ENCODE measurements at places on chromosomes 4 and X.

GRCh38 chrX:44152852-44153251, 179.7 kb upstream of the NDP start:
- DNase-seq = no peak

- no peak for DNase-seq
Observed at GRCh38 chrX:41963348-41963747, 40.0 kb upstream of the CASK start.

DNA sequence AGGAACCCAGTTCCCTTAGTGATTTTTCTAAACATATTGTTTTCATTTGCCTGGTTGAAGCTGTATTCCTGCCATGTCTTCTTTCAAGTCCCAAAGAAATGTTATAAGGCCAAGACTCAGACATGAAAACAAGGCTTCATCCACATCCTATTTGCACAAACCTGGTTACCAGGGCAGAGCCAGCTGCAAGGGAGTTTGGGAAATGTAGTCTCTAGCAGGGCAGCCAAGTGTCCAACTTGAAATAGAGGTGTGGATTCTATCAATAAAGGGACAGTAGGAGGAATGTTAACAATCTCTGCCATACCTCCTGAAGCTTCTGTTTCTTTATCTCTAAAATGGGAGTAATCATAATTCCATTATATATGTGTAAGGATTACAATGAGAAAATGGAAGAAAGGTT, 56.6 kb downstream of the INTS12 start:
- no peak for DNase-seq

- no peak for DNase-seq
Observed at GRCh38 chr4:107815158-107815557, 9.6 kb upstream of the SGMS2 start.

GRCh38 chrX:139204898-139205667, 325.5 kb upstream of the F9 start:
- DNase-seq = no peak

GRCh38 chrX:46398874-46399273, 146.3 kb downstream of the ZNF674 start:
- no peak for DNase-seq

DNA sequence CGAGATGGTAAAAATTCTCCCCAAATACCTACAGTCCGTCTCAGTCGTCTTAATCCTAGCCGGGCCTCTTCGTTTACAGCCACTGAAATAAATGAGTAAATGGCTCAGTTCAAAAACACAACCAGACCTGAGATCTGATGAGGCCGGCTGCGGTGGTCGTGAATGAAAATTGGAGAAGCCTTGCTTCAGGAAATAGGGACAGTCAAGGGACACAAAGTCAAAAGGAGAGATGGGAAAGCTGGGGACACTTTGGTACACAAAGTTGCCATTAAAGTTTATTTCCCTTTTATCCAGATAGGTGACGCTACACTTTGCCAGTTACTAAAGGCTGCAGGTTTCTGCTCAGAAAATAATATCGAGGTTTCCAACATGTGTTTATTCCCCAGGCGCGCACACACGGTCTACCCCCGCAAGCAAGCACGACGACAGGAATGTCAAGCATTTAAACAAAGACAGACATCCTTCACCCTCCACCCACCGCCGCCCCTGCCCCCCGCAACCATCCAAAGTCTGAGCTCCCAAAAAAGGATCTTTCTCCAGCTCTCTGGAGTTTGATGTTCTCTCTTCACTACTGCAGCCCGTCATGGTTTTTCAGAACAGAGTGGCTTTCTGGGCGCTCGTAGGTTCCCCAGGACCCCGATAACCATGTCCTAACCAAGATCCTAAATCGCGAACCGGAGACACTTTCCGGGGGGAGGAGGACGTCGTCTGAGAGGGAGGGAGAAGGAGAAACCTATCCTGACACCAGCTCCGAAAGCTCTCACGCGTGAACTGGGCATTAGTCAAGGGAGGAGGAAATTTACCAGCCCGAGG, 1.3 kb upstream of the PCDH7 start:
- no peak for DNase-seq

DNA sequence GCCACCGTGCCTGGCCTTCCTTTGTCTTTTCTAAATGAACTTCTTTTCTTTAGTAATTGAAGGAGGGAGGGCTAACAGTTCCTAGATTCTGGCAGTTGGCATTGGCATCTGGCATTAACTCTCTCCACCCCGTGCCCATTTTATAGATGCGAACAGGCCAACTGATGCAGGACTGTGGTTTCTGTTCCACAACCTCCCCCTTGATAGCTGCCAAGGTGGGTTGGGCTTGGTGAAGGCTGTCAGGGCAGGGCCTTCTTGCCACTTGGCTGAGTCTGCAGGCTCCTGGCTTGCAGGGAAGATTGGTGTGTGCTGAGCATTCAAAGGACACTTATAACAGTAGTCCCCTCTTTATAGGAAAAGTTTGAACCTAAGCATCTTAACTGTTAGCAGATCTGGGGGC, 4.3 kb downstream of the SOWAHD start:
- DNase-seq = no peak

DNA sequence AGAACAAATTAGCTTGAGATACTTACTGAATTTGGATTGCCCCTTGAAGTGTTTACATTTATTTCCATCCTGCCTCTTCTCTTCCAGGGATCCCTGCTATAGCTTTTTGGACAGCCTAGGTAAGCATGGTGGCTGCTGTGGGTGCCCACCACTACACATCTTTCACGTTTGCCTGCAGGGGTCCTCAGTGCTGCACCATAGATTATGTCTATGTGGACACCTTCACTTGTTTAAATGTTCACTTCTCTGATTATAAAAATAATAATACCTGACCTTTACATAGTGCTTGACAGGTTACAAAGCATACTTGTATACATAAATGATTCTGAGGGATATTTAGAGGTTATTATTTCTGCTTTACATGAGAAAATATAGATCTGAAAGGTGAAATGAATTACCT, 67.9 kb upstream of the SLC4A4 start:
- peak; percentile 2 for DNase-seq

GRCh38 chrX:104113222-104113965, 1.1 kb downstream of the ZCCHC18 start:
- DNase-seq = no peak

- DNase-seq = no peak
Observed at GRCh38 chr4:71095545-71095944, 102.1 kb downstream of the DCK start.

DNA sequence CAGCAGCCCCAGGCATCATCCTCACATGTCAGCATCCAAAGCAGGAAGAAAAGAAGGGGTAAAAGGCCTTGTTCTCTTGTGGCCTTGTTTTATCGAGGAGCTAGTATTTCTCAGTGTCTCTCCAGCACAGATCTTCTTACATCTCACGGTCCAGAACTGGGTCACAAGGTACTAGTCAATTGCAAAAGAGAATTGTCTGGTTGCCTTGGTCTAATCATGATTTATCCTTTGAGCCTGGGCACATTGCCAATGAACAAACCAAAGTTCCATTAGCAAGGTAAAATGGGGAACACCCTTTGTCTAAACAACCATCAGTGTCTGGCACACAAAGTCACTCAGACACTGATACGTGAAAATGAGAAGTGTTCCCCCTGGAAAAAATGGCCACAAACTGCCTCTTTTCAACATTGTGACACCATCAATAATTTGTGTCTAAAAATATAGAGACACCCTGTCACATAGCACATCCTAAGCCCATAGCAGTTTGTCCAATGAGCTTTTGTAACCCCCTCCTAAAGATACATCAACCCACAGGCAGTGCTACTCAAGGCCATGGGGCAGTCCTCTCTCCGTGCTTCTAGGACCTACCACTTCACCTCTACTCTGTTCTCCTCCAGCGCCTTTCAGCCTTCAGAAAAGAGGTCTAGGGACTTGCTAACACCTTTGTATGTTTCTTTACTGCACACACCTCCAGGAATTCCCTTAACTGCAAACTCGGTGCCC, 534.4 kb downstream of the MID1IP1 start:
- DNase-seq = no peak

- no peak for DNase-seq
Observed at GRCh38 chr4:138611721-138612120, 369.6 kb upstream of the SLC7A11 start.

DNA sequence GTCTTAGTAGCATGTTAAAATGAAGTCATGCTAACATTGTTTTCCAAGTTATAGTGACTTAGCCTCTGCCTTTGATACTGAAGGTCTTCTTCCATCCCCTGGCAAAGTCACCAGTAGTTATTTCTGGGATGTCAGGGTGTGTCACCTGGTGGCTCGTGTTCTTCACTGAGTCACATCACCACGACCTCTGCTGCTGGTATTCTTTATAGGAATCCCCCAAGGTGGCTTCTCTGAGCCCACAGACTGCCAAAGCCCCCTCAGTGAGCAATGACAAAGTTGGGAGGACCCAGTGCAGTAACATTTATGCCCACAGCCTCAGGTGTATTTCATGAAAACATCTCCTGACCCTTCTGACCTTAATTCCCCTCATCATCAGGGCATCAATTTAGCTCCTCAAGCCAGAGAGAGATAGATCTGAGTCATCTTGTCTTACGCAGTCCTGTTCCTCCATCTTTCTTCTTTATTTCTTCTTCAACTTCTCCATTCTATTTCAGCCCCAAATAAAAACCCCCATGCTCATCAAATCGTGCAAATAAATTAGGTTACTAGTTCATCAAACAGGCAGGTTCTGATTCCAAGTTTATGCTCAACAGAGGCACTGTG, 29.3 kb upstream of the GPRIN3 start:
- DNase-seq = no peak

GRCh38 chr4:10005632-10006031, 15.7 kb downstream of the SLC2A9 start:
- no peak for DNase-seq

GRCh38 chrX:24494647-24495075, 29.6 kb downstream of the PDK3 start:
- no peak for DNase-seq

- no peak for DNase-seq
Observed at GRCh38 chr4:53535567-53535966, 55.7 kb downstream of the LNX1 start.

DNA sequence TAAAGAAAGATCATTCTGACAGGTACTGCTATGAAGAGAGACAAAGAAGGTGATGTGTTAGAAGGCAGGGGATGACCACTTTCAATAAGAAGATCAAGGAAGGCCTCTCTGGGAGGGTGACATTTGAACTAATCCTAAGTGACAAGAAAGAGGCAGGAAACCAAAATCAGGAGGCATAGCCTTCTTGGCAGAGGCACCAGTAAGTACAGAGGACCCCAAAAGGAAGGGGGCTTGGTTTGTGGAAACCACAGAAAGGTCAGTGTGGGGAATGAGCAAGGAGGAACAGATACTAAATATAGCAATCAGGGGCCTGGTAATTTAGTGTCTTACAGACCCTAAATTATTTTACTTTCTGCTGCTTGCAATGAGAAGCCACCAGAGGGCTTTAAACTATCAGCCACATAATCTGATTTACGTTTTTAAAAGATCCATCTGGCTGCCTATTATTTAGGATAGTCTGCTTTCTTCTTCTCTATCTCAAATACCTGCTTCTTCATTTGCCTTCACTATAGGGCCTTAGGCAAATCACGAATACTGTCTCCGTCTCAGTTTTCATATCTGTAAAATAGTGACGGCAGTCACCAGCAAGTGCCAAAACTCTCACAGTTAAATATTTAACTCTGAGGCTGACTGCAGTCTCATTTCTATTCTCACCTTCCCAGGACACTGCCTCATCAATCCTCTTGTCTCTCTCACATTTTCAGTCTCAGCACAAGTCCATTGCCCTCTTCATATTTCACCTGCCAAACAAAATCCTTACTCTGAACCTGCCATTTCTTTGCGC, 16.7 kb downstream of the NR3C2 start:
- DNase-seq = no peak

DNA sequence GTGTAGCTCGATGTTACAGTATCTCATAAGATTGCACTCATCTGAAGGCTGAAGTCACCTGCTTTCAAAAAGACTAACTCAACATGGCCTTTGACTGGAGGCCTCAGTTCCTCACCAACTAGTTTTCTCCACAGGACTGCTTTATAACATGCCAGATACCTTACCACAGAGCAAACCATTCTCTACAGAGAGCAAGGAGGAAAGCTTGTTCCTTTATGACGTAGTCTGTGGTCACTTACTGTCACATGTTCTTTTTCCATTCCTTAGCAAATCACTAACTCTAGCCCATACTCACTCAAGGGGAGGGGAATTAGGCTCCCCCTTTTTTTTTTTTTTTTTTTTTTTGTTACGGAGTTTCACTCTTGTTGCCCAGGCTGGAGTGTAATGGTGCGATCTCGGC, 3.2 kb downstream of the THAP9 start:
- no peak for DNase-seq
